ENCODE measurements at places on chromosomes 6 and 20. TPM values are rescaled to one million over a fixed set of nuclear protein-coding genes. Genes with fewer than 3 reads are reported as not detected.

SULF2 gene
- 3.8 TPM for total RNA-seq

TTK gene
- total RNA-seq, result 0.34 TPM

CCR6 gene
- not detected for total RNA-seq

LAMP5 gene
- not detected for total RNA-seq
